Omental fat pad (tissue), 4 donors: ENCODE measurements at places on chromosomes 12 and 14. TPM values are rescaled to one million over a fixed set of nuclear protein-coding genes. Genes with fewer than 3 reads are reported as not detected.

Gene ASCL1
- not detected for total RNA-seq

Gene PLA2G1B
- total RNA-seq = not detected

Gene KRT72
- total RNA-seq = 0.31 TPM

Gene ITGB7
- total RNA-seq = 2.8 TPM

Gene HCAR3
- total RNA-seq = 3.0 TPM

DNA sequence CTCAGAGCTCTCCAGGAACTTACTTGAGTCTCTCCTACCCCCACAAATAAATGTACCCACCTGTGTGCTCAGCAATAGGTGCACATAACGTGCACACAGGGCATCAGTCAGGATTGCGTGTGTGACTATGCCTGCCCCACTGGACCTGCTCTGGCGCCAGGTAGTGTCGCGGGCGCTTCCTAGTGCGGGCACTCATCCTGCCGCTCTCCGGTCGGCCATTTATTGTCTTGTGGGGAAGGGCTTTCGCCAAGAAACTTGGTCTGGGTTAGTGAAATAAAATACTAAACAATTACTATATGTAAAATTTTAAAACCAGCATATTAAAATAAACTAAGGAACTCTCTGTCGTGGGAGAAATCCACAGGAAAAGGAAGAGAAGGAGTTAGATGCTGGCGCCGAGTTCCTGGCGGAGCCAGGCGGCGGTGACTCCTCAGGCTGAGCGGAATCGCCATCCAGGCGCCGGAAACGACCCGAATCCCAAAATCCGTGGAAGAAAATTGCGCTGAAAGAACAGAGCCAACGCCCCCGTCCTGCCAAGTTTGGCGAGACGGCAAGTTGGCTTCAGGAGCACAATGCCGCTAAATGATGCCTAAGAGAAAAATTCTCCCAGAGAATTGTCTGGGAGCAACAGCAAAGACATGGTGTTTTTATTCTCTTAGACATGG, 7.9 kb upstream of the HOXC13 start:
- no peak for DNase-seq

GRCh38 chr12:51980051-51980808, 26.5 kb upstream of the TAMALIN start:
- no peak for DNase-seq

DNA sequence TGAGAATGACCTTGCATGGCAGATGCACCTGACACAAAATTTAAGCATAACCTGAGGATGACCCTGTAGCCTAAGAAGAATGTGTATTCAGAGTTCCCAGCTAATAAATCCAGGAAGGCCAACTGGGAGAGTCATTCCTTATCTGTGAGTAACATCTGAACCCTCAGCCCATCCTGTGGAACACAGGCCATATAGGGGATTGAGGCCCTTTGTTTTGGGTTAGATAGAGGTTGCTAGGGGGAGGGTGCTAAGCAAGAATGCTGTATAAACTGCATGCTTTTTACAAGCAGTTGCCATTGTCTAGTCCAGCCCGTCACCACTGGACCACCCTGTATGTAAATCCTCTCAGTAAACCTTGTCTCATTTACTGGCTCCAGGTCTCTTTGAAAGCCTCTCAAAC, 77.0 kb downstream of the BICD1 start:
- no peak for DNase-seq

- DNase-seq = no peak
These were observed 23.6 kb upstream of the GPHB5 start for GRCh38 chr14:63342371-63342770.

- DNase-seq = no peak
These were observed 3.4 kb downstream of the PNP start for GRCh38 chr14:20472536-20473169.

DNA sequence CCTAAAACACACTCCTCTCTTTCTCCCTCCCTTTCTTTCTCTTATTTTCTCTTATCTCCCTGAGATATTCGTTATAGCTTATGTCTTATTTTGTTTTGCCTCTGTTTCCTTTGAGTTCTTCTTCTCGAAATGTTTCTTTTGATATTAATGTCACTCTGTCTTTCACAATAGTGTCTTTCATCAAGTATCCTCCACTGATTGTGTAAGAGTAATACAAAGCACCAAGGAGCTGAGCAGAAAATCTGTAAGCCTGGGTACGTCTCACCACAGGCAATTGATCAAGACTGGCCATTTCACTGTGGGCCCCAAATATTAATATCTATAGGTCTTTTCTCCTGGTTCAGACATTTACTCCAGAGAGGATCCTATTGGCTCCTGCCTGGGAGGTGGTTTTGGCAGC, 4.8 kb upstream of the LYZ start:
- DNase-seq = no peak

DNA sequence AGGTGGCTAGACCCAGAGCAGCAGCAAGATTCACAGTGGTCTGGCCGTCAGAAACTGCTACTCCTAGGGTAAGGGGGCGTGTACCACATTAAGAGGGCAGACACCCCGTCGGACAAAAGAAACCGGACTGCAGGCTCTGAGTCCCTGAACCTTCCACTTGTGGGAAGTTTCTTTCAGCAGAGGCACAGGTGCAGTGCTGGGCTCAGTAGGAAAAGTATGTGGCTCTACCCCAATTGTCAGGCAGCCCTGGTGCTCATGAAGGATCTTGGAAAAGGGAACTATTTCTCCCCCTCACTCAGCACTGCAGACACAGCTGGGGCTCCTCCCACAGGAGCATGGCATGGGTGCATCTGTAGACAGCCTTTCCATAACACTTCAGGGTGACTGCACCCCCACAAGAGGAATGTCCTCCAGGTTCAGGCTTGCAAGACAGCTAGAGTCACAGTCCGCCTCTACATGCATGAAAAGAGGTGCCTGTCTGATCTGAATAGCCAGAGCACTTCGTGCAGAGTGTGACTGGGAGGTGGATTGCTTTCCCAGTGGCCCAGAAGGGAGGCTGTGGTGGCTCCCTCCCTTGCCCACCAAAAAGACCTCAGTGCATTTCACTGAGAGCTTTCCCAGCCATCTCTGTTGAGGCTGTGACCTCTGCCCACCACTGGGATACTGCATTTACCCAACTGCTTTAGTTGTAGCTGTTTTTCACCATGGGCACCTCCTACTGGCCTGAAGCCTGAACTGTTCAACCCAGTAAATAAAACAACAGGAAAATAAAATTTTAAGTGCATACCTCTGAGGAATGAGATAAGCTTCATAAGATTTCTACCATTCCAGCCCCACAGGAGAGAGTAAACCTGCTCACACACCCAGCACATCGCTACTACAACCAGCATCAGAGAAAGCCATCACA, 14.2 kb downstream of the CEP128 start:
- no peak for DNase-seq

DNA sequence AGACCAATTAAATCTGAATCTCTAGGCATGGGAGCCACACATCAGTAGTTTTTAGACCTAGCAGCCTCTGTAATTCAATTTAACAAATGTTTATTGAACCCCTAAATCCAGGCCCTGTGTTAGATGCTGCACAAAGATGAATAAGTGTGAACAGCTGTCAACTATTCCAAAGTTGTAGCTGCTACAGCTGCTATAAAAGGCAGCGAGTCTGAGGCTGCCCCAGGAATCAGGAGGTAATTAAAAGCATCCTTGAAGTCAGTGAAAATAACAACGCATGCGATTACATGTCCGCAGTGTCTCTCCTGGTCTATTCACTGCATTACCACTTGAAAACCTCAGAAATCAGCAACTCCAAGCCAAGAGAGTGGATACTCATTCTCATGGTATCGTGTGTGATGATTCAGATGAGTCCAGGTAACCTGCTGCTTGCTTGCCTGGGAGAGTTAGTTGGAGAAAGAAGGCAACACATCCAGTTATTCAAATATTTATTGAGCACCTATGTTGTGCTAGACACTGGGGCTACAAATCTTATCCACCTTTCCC, 34.9 kb upstream of the DDHD1 start:
- DNase-seq = no peak

- no peak for DNase-seq
These were observed 9.6 kb upstream of the FLVCR2 start for GRCh38 chr14:75568791-75569190.

- DNase-seq = no peak
These were observed 116.2 kb upstream of the TMEM260 start for GRCh38 chr14:56463271-56463890.

DNA sequence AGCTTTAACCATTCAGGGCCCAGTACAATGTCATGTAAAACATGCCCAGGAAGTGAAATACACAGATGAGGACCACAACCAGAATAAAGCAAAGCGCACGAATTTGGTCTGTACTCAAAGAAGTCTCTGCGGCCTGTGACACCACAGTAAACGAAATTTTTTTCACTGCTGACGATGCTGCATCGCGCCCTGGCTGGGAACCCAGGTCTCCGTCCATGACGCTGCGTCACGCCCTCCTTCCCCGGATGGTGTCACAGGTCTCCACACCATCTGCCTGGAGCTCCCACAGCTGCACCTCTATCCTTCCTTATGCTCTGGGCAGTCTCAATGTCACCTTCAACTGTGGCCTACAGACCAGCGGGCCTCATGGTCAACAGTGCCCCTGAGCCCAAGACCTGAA, 17.8 kb downstream of the ANKLE2 start:
- DNase-seq = no peak

- DNase-seq = no peak
These were observed 6.5 kb upstream of the APOLD1 start for GRCh38 chr12:12779007-12779406.
